Stimulated activated CD8-positive, alpha-beta memory T cell treated with anti-CD3 and anti-CD28 coated beads, Interleukin-7, amount 100 ng/mL, for 1 hour (primary cell): ENCODE measurements at places on chromosomes 2 and 18.
A peak's percentile ranks its signal among the peaks of the same experiment; 100 is the strongest.

DNA sequence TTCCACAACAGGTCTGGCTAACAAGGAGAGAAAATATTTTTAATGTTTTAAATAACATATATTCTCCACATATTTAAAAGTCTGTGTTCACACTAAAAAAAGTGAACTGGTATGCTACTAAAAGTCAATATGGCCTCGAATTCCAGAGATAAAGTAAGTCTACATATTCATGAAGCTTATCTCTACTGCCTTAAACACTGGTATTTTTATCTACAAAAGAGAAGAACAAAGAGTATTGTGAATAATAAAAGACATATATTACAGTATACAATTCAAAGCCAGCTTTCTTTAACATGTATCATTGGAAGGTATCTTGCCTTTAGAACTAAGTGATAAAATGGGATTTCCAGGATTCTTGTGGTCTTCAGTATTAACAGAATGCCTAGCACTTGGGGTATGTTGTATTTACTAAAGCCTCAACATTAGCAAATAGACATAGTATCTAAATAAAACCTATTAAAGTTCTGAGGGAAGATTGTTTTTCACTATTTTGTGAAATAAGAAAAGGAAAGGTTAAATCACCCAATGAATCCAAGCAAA, 302.8 kb upstream of the CCDC68 start:
- DNase-seq, result no peak

DNA sequence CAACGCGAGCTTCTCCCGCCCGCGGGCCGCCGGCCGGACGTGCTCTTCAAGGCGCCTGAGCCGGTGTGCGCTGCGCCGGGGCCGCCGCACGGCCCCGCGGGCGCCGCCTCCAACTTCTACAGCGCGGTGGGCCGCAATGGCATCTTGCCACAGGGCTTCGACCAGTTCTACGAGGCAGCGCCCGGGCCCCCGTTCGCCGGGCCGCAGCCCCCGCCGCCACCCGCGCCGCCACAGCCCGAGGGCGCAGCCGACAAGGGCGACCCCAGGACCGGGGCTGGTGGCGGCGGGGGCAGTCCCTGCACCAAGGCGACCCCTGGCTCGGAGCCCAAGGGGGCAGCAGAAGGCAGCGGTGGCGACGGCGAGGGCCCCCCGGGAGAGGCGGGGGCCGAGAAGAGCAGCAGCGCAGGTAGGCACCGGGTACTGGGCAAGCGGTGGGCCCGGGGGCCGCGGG, 676 bp downstream of the HOXD11 start:
- DNase-seq, result no peak

DNA sequence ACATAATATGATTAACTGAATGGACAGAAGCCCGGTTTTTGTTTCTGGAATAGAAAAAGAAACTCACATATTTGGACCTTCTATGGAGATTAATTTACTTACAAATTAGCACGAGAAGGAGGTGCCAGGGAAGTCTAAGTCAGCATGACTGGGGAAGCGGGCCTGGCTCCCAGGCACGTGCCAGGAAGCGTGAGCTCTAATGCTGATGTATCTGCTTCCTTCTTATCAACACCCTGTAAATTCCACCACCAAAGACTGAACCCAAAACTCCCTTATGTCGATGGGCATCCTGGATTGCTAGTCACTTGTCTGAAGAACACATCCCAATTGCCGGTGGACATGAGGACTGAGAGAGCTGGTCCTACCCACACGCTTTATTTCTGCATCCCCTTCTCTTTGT, 134.5 kb downstream of the GALNT14 start:
- DNase-seq, result no peak

DNA sequence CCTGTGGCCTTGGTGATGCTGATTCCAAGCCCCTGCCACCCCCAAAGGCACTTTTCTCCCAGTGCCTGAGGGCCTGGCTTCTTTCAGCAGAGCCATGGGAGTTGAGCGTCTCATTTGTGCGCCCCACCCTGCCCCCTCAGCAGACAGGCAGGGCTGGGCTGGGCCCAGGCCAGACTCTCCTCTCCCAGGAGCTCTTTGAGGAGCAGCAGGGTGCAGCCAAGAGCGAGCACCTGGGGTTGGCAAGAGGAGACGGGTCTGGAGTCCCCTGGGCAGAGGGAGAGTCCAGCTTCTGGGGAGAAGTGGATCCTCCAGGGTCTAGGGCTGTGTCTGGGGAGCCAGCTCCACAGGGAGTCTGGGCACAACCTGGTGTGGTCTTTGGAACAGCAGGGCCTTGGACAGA, 21.2 kb downstream of the NPPC start:
- DNase-seq, result no peak

DNA sequence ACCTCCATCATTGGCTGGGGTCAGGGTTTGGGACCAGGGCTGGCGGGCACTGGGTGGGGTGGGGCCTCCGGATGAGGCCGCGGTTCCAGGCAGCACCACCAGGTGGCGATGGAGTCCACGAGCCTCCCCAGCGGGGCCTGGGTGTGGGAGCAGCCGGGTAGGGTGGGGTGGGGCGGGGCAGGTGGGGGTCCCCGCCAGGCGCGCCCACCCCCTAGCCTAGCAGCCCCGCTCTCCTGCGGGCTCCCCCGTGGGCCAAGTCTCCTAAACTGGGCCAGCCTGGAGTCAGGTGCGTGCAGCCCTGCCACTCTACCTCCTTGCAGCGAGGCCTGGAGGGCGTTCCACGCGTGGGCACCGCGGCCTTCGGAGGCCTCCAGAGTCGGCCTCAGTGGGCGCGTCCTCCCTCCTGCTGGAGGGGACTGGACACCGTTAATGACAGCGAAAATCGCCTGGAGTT, 187.5 kb downstream of the TWIST2 start:
- peak; percentile 17 for DNase-seq

DNA sequence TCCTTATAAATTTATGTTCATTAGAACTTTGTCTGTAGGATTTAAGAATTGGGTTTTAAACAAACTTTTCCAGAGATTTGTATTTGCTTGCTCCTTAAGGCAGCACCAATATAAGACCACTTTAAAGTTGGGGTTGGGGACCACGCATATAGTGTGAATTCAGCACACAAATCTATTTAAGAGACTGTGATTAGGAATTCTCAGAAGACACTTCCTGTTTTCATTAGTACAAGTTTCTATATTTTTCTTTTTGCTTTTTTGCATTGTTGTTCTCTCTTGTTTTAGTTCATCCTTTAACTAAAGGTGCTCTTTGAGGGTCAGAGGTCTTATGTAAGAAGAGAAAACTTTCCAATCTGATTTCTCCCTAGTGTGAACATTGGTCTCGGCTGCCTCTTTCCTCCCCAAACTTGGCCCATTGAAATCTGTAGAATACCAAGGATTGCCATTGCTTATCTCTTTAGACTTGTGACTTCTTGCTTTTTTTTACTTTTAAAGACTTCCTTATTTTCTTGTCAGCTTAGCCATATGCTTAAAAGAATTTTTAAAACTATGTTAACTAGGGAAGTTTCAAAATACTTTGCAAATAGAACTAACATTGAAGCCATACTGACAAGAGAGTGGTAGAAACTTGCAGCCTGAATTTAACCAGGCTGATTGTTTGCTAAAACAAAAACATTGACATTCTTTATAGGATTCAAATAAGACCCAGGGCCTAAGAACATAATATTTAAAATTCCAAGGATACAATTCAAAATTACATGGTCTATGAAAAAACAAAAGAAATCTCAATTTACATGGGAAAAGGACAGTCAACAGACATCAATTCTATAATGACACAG, 264.1 kb upstream of the FN1 start:
- DNase-seq, result no peak

DNA sequence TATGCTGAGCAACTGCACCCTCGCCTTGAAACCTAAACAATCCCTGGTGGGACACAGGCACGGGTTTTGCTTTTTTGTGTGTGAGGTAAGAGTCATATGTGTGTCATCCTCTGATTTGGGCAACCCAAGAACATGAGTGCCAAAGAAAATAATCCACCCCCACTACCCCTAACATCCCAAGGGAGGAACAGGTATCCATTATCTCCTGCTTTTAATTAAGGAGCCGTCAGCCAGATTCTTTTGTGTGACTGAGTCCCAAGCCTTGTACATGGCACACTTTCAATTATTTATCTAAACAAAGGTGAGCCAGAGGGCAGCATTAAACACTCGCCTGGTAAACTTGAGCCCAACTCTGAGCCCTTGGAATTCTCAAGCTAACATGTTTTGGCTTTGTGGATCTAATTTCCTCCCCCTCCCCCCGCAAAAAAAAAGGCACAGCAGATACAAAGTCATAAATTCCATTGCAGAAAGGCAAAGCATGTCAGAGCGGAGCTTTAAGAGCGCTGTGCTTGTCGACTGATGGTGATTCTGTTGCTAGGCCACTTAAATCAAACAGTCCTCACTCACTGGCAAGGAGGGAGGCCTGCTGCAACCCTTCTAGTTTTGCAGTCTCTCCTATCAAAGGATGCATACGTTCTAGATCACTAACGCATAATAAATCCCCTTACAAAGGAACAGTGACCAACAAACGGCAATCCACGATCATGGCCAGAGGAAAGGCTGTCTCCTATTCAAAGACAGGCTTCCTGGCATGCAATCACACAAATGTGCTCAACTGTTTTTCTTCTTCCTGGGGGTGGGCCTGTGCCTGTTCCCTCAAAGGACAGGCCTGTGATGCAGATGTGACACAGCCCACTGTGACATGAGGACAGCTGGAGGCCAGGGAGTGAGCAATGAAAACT, 143.5 kb upstream of the LMAN1 start:
- DNase-seq, result no peak

GRCh38 chr2:67267241-67267640, 129.9 kb upstream of the ETAA1 start:
- no peak for DNase-seq

DNA sequence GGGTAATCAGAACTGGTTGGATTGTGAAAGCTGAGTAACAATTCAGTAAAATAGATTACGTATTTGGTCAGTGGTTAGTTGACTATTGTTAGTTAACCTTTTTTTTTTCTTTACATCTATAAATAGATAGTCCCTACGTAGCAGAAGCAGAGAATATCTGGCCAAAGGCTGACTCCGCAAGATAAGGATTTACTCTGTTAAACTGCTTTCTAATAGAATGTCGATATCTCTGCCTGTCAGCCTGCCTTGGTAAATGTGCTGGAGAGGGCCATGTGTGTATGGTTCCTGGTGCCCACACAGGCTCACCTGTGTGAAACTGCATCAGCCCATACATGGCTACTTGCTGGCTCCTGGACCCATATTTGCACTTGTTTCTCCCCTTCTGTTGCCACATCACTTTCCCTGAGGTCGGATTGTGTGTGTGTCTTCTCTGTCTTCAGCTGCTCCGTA, 94.4 kb downstream of the CRIM1 start:
- DNase-seq, result no peak

GRCh38 chr2:200377355-200378336, 71.2 kb downstream of the SPATS2L start:
- no peak for DNase-seq

GRCh38 chr2:201974171-201975100, 59.2 kb upstream of the FZD7 start:
- no peak for DNase-seq

- DNase-seq, result peak; percentile 19
These were observed 69.2 kb downstream of the TRIP12 start for GRCh38 chr2:229852565-229852964.

DNA sequence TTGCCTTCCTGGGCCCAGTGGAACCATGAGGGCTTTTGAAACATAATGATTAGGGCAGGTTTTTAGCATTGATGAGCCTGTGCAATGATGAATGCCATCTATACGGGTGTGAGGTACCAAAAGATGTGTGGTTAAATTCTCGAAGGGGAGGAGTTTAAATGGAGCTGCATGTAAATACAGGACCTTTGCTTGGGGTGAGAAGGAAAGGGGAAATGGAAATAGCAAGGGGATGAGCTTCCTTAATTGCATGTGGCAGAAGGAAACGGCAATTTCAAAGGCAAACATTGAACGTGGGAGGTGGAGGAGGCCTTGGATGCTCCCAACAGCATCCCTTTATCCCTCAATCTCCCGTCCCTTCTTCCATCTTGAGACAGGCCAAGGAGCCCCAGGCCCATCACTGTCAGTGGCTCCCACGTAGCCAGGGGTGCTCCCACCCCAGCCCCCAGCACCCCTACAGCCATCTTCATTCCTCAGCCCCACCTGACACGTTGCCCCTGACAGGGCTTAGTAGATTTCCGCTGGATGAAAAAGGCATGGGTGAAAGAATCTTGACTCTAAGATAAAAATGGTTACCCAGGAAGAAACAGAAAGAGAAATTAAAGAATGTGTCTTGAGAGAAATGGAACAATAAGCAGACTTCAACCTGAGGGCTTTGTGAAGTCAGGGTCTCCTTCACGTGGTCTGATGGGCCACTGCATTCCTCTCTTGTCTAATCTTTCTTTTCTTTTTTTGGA, 32.5 kb downstream of the INPP5D start:
- DNase-seq, result no peak

DNA sequence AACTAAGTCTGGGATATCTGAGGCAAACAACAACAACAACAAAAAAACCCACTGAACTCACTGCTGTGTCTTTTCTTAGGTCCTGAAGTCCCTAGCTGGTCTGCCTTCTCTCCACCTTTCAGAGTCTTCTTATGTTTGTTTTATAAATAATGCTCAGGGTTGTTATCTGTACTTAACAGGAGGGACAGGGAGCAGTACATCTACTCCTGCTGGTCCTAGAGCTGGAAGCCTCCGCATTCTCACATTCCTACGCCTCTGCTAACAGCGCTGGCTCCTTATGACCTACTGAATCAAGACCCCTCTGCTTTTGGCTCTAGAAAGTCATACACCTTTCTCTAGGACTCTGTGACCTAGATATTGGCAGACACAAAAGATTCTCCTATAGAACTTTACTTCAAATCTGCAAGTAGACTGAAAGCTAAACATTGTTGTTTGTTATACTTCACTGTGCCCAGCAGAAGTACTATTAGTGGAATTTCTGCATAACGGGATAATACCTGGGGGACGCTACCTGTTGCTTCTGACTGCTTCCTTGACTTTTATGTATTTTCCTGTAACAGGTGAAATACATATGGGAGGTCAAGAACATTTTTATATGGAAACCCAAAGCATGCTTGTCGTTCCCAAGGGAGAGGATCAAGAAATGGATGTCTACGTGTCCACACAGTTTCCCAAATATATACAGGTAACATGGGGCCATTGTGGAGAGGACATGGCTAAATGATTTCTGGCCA, 48.6 kb downstream of the AOX1 start:
- no peak for DNase-seq

DNA sequence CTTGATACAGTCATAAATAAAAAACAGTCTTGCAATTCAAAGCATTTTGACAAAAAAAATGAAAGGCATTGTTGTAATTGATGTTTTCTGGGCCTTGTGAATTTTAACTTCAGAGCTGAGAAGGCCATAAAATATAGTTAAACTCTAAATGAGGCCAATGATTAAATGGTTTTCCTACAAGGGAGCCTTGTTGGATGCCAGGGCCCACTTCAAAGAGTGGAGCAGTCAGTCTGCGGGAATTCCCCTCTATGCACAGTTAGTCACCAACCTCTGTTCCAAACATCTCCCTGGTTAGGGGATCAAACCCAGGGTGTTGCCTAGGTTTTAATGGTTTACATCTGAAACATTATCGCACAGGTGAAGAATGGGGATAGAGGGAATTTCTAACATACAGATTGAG, 143.4 kb downstream of the NCKAP5 start:
- no peak for DNase-seq

DNA sequence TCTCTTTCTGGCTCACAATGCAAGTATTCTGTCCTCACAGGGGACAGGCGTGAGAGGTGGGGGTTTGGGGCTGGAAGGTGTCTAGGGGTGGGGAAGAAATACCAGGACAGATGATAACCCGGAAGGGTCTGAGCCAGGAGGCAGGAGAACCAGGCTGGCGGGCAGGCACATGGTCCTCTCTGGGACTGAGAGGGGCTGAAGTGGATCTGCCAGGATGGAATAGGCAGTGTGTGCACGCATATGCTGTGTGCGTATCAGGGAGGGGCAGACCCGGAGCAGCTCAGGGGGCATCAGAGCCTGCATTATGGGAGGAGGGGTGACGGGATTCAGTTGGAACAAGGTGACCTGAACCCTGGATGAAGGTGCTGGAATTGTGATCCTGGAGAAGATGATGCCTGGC, 157.3 kb downstream of the DYSF start:
- no peak for DNase-seq
